ENCODE measurements at places on chromosomes 4 and X.
A peak's percentile ranks its signal among the peaks of the same experiment; 100 is the strongest.

DNA sequence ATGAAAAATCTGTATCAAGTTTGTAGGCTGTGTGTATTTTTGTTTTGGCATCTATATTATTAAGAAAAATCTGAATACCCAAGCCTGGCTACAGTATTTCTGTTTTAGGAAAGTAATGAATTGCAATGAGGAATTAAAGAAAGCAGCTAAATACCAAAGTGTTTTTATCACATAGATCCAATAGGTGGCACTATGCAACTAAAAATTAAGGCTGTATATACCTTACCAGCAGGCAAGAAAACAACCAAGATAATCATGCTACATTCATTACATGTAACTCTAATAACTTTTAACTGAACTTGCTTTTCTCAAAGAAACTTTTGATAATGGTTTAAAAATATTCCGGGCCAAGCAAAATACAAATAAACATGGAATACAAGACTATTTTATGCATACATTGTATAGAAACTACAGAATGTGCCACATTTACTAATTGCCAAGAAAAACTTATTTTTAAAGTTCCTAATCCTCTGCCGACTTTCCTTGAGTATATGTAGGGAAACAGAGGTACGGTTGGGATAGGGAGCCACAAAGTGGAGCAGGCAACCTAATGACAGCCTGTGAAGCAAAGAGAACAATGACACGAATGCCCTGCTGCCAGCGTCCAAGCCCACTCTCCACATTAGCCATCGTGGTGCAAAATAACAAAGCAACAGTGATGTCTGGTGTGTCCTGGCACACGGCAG is 63.7 kb downstream of the SEC24D start:
- no peak for DNase-seq

DNA sequence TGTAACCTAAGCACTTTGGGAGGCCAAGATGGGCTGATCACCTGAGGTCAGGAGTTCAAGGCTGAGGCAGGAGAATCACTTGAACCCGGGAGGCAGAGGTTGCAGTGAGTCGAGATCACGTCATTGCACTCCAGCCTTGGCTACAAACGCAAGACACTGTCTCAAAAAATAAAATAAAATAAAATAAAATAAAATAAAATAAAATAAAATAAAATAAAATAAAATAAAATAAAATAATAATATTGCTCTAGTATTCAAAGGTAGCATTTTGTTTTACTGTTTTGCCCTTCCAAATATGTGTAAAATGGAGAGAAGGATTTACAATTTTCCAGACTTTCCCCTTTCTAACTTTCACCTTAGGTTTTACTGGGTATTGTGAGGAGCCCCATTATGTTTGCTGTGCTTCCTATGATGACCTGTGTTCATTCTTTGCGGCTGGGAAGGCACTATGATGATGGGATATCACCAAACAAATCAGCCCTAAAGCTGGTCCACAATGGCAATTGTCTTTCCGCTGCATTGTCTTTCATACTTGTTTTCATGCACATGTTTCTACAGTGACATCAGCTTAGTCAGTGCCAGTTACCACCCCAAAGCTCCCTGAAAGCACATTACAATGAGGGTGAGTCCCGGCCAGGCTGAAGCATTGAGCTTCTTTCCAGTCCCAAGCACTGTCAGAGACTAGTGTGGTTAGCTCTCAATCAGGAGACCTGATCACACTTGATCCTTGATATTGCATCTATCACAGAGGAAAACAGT is 50.8 kb downstream of the DTHD1 start:
- no peak for DNase-seq

DNA sequence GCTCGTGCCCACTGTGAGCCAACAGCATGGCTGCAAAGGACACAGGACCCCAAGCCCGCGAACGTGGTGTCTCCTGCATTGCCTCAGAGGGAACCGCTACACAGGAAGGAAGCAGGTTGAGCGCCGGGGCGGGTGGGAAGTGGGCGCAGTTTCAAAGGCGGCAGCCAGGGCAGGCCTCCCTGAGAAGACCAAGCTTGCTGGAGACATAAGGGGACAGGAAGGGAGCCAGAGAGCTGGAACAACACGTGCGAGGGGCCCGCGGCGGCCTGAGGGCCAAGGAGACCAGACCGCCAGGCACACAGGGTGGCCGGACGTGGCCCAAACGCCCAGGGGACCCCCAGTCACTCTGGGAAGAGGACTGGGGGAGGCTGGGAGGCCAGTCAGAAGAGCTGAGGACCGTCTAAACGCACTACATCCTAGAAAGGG is 32.0 kb downstream of the CTBP1 start:
- DNase-seq, result peak; percentile 46

GRCh38 chrX:123917069-123917468 is 44.4 kb upstream of the STAG2 start:
- no peak for DNase-seq

DNA sequence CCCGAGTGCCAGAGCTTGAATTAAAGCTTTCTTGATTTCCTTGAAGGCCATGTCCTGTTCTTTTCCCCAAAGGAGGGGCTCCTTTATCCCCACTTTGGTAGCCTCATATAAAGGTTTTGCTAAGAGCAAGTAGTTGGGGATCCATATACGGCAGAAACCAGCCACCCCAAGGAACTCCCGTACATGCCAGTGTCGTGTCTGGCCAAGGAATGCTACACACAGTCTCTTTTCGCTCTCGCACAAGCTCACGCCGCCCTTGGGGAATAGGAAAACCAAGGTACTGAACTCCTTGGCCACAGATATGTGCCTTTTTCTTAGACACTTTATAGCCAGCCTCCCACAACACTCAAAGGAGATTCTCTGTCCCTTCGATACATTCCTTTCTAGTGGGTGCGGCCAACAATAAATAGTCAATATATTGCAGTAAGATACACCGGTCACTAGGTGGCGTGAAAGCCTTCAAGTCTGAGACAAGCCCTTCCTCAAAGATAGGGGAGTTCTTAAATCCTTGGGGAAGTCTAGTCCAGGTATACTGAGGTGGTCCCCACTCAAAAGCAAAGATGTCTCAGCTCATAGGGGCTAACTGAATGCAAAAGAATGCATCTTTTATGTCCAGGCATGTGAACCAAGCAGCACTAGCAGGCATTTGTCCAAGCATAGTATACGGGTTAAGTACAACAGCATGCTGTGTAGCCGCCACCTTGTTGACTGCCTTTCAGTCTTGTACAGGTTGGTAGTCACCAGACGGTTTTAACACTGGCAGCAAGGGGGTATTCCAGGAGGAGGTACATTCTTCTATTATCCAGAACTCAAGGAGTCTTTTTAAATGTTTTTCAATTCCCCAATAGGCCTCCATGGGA is 57.8 kb upstream of the XAGE1B start:
- DNase-seq, result no peak

DNA sequence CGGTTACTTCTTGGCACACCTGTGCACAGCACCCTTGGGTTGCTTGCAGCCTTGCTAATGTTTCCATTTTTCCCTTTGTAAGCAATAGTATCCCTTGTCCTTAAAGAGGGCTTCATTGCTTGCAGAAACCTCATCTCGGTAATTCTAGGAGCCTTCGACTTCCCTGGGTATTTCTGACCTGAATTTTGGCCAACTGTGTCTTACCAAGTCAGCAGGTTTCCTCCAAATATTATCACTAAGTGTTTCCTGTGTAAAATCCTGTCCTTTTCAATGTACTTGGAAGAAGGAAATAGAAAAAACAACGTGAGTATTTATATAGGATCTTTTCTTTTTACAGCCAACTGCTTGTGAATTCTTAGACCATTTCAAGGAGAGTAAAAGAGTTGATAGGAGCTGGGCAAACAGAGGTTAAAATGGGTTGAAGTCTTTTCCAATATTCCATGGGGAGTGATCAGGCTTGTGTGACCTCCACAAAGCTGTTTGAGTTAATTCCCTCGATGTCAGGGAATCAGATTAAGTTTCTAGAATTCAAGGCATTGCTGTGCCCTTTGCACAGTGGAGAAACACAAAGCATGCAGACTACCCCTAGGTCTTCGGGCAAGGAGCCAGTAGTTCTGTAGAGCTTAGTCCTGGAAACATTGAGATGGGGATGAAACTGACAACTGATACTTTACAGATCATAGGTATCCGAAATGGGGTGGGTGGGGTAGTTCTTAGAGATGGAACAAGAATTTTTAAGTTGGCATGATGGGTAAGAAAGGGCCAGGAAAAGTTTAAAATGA is 209.9 kb downstream of the CPE start:
- no peak for DNase-seq

- no peak for DNase-seq
Measured at GRCh38 chr4:5079581-5079980, 28.3 kb downstream of the STK32B start.

GRCh38 chrX:13082206-13083065 is 38.0 kb upstream of the FAM9C start:
- no peak for DNase-seq

DNA sequence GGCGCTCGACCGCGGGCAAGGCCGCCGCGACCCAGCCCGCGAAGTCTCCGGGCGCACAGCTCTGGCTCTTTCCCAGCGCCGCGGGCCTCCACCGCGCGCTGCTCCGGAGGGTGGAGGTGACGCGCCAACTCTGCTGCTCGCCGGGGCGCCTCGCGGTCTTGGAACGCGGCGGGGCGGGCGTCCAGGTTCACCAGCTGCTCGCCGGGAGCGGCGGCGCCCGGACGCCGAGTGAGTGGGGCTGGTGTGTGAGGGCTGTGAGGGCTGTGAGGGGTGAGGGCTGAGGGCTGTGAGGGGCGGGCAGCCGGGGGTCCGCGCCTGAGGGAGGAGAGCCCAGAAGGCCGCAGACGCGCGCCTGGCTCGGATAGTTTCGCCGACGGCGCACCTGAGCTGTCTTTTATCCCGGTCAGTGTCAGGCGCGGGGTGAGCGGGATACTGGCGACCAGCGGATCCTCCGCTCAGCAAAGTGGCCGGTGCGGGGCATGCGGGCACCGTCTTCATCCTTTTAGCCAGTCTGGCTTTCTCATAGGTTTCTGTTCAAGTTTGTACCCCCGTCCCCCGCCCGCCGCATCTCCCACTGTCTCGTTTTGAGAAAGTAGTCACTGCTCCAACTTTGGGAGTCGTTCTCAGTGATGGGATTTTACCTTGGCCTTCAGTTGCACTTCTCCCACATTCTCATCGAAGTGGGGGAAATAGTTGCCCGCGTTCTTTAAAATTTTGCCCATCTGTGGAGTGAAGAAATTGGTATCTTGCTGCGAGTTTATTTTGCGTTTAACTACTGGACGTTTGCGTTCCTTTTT is 586 bp downstream of the HERC5 start:
- DNase-seq, result no peak

DNA sequence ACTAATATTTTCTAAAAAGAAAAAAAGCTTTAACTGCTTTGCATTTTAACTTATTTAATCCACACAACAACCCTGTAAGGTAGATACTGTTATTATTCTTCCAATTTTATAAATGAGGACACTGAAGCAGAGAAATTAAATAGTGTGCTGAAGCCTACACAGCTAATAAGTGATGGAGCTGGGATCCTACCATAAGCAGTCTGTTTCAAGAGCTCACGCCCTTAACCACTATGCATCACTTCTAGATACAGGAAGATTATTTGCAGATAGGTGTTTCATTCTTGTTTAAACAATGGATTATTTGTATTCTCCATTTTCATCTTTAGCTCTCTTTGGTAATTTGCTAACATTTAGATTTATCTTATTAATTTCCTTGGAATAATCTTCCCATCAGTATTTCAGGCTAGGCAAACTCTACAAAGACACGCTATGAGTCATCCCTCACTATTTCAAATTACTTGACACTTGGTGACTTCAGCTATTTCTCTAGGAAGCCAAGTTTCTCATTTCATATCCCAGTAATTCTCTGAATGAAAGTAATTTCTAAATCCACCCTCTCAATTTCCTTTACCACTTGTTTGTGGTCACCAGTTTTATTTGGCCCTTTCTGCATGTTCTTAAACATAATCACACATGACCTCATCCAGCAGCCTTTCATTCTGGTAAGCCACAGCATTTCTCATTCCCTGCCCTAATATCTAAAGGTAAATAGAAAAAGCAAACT is 67.3 kb downstream of the ASB9 start:
- DNase-seq, result no peak

DNA sequence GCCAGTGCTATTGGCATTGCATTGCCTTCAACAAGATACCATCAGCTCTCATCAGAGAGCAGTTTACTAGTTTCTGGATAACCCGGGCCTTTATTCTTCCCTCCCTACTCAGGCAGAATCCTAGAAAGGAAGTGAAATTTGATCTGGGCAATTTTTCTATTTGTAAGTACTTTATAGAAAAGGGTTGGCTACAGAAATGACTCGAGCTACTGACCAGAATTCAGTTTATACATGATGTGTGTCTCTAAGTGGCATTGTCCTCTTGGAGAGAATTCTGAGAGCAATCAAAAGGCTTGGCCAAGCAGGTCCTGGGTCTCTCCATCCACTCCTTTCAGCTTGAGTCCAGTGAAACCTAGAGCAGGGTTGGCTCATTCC is 192.7 kb upstream of the LEF1 start:
- no peak for DNase-seq

DNA sequence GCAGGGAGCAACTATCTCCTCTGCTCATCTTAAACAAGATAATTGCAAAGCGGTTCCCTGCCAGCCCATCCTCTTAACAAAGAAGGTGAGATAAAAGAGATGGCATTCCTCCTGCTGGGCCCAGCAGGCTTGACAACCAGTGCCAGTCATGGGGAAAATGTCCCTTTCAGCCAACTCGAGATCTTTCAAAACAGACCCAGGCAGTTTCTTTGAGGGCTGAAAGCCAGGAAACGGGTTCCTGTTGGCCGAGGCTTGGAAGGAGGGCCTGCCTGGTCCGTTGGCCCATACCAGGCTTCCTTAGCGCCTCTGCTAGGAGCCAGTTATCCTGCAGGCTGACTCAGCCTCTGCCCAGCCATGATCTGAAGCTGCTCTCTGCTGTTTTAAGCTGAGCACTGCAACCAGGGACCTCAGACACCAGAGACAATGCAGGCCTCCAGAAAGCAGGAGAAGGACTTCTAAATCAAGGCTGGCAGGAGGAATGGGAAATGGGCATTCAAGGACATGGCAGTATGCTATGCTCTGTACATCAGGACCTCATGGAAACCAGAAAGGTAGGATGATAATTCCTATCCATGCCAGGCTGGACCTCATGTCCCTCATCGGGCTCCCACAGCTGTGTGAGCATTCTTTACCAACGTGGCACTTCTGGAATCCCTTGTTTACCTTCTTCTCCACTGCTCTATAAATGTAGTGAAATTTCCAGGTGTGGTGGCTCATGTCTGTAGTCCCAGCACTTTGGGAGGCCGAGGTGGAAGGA is 42.4 kb upstream of the SLC2A9 start:
- no peak for DNase-seq

DNA sequence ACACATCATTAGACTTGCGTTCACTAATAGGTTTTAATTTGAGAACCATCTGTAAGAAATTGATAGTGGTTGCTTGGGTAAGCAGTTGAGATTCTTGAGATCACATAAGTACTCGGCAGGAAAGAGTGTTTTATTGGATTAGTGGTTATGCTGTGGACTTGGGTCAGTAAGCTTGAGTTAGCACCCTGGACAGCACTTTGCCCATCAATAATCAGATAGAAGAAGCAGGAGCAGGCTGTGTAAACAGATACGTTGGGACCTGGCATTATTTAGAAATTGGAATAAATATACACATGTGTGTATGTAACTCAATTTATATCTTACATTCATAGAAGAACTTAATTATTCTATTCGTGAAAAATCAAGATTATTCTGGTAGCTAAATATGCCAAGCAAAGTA is 357.5 kb upstream of the SMIM31 start:
- no peak for DNase-seq

- DNase-seq, result no peak
Measured at GRCh38 chrX:130321550-130321949, 18.2 kb upstream of the SLC25A14 start.

All from activated CD4-positive, CD25-positive, alpha-beta regulatory T cell treated with anti-CD3 and anti-CD28 coated beads, Interleukin-2, amount 50 U/mL, for 72 hours (primary cell).